Vagina (tissue), 2 donors: ENCODE measurements at places on chromosomes 16 and 17.

GRCh38 chr17:1865252-1866037 lies 35.6 kb downstream of the RPA1 start:
- DNase-seq, result no peak

DNA sequence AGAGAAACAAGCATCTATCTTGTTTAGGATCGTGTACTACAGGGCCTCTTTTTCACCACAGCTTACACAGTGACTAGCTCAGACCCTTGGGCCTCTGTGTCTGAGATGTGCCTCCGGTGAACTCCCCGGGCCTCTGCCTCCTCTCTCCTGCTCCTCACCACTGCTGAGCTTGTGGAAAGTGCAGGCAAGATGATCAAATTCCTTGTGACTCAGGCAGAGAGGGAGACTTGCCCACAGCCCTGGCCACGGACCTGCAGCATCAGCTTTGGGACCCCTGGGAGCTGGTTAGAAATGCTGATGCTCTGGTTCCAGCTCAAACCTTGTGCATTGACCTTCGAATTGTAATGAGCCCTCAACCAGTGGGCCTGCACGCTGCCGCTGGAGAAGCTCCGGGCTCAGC lies 79.8 kb downstream of the ZDHHC7 start:
- DNase-seq, result no peak

GRCh38 chr16:70723740-70724145 lies 37.9 kb upstream of the MTSS2 start:
- DNase-seq, result no peak

GRCh38 chr16:88387941-88388627 lies 5.3 kb downstream of the ZNF469 start:
- no peak for DNase-seq

DNA sequence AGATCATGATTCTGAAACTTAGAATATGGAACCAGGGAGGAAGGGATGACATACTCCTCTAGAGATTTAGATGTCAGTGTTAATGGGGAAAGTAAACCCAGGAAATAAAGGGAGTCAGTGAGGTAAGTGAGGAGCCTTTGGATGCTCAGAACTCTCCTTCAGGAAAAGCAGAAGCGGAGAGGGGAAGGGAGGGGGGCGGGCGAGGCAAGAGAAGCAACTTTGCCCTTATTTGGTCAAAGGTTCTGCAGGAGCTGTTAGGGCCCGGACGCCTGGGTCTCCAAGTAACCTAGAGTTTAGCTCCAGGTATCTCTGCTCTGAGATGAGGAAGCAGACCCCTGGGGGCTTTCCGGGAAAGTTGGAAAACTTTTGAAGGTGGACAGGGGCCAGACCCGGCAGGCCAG lies 1.3 kb downstream of the PFN1 start:
- no peak for DNase-seq

DNA sequence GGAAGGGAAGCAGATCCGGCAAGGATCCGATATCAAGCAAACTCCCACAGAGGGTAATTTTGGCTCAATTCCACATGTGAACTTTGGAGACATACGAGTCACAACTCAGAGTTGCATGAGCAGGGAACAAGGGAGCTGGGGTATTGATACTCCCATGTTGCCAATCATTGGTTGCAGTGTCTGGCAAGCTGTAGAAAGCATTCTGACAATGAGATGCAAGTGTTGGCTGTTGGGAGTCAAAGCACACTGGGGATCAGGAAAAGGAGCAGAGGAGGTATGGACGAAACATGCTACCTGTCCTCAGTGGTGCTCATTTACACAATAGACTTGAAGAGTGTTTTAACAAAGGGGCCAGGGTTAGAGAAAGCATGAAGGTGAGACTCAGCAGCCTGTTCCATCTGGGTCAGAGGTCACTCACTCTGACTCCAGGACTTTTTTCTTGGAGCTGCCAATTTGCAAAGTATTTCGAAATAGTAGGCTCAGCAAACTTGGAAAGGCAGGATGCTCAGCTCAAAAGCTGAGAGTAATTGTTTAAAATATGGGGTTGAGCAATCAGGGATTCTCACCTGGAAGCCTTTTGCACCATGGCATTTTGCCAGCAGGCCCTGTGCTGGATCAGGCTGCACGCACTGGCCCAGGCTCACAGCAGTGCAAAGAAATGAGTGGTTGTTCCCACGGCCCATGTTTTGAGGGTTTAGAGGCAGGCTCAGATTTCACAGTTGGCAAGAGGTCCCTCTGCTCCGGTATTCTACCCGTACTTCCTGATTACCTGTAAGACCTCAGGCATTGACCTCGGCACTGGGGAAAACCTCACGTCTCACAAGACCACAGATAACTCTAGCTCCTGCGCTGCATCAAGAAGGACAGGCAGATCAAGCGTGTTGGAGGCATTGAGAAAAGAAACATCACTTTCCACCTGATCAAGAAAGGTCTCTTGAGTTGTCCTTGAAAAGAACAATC lies 17.6 kb upstream of the NKD1 start:
- peak; percentile 77 for DNase-seq

GRCh38 chr17:65756760-65757159 lies 195.3 kb upstream of the AXIN2 start:
- no peak for DNase-seq

- DNase-seq, result no peak
Observed at GRCh38 chr16:64455275-64455674, 666.6 kb downstream of the CDH11 start.

DNA sequence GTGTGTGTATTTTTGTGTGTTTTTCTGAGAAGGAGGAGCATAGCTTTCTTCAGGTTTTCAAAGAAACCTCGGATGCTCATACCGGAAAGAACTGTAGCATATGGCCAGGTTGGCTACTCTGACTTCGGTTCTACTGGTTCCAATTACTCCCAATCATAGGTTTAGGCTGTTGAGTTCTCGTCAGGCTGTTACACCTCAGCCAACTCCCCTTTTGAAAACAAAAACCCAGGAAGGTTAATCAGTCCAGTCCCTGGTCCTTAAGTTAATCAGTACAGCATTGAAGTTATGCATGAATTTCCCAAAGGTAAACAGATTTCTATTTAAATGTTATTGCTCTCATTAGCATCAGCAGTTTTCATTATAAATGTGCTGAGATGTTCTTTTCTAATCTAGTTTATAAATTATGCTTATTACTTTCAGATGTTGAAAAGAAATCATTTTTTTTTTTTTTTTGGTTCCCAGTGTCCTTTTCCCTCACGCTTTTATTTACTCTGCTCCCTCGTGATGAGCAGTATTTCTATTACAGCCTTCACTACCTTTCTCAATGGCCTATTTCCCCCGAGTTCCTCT lies 111.0 kb downstream of the NPIPB5 start:
- no peak for DNase-seq

DNA sequence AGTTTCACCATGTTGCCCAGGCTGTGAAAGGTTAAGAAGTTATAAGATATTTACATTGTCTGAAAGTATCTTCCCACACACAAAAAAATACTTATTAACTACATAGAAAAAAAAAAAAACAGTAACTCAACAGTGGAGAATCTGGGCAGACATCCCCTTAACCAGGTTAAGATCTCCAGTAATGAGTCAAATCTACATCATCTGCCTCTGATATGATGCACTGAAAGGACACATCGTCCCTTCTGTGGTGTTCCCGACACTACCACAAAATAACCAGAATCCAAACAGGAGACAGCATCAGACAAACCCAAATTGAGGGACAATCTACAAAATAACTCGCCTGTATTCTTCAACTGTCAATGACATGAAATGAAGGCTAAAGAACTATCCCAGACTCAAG lies 40.0 kb downstream of the CMTM4 start:
- no peak for DNase-seq

GRCh38 chr17:56926270-56926669 lies 12.4 kb upstream of the TRIM25 start:
- no peak for DNase-seq

DNA sequence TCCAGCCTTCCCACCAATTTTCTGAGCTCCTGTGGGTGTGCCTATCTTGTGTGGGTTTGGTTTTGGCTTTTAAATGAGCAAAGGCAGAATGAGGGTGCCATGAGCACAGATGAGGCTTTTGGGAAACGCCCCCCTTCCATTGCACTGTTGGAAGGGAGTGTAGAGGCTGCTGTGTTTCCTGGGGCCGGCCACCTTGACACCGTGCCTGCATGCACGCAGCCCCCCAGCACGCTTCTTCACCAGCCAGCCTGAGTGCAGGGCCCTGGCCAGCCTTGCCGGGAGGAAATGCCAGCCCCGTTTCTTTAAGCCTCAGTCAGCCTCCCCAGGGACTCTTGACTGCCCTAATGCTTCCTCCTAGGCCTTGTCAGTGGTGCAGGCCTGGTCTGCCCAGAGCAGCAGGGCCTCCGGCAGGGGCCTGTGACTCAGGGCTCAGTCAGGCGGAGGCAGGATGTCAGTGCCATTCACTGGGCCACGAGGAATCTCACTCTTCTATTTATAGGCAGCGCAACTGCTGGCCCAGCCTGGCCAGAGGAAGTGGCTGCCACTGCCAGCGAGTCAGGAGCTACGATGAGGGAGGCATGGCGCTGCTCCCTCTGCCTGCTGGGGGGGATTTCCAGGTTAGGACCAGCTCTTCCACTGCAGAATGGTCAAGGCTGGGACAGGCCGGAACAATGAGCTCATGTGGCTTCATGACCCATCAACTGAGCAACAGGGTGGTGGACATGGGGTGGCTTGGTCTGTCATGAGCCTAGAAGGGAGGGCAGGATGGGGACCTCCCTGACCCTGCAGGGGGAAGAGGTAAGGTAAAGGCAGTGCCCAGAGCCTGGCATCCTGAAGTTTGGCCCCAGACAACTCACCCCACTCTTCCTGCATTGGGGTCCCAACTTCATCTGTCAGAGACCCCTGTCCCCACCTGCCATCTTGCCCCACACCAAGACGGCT lies 205.2 kb downstream of the RAB11FIP4 start:
- no peak for DNase-seq

DNA sequence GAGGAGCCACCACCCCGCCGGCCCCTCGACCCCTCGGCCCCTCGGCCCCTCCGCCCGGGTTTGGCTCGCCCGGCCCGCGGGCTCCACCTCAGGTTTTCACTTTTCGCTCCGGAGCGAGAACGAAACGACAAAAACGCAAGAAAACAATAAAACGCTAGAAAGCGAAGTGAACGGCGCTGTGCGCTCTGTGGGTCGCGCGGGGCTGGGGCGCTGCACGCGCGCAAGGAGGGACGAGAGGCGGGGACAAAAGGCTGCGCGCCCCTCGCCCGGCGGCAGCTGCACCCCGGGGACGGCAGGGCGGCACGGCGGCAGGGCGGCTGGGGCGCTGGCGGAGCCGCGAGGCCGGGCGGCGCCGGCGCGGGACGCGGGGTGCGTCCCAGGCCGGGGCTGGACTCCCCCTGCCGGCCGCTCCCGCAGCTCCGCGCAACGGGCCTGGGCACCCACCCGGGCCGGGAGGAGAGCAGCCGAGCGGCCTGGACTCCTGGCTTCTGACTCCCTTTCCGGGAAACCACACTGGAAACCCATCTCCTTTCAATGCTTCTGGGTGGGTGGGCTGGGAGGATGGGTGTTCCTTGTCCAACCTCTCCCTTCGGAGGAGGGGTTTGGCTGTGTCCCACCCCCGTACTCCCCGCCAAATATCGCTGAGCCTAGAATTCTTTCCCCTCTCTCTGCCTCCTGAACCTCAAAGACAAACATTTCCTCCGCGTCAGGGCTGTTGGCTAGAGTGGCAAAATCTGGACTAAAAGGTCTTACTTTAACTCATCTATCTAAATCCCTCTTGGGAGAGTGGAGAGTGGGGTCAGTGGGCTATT lies 9.9 kb downstream of the TBX2 start:
- DNase-seq, result no peak

DNA sequence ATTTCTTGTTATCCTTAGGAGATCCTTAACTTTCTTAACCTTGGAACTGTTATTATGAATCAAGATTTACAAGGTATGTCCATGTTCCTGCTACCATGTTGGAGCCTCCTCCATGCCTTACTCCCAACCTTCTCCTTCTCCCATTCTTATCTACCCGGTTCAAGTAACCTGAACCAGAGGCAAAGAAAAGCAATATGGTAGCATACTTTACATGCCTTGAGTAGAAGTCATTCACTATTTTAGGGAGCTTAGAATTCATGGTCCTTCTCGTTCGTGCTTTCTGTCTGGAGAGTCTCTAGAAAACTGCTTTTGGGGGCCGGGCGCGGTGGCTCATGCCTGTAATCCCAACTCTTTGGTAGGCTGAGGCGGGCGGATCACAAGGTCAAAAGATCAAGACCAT lies 37.7 kb downstream of the LDHD start:
- DNase-seq, result no peak

DNA sequence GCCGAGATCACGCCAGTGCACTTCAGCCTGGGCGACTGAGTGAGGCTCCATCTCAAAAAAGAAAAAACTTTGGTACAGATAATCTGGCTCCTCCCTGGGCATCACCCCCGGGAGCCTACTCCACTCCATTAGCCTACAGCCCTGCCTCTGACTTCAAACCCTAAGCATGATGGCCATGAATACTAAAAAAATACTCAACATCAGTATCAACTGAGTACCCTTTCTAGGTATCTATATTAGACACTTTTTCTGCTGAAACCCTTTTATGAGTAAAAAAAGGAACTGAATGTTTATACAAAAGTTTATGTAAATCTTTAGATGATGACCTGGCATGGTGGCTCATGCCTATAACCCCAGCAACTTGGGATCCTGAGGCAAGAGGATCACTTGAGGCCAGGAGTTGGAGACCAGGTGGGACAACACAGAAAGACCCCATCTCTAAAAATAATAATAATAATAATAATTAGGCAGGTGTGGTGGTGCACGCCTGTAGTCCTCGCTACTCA lies 6.9 kb downstream of the RDM1 start:
- DNase-seq, result no peak

GRCh38 chr16:60641067-60641665 lies 1395.1 kb downstream of the CDH8 start:
- DNase-seq, result no peak

DNA sequence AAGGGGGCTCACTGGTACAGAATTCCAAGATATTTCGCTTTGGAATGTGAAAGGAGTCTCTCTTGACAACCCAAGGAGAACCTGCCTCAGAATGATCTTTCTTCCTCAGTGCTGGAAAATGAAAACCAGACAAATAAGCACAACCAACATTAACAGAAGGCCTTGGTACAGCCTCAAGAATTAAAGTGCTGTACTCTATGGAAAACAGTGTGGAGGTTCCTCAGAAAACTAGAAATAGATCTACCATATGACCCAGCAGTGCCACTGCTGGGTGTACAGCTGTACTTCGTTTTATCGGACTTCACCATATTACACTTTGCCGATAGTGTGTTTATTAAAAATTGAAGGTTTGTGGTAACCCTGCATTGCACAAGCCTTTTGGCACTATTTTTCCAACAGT lies 25.2 kb downstream of the HLF start:
- DNase-seq, result no peak

GRCh38 chr16:31472709-31473203 lies 804 bp downstream of the TGFB1I1 start:
- no peak for DNase-seq
